G401 (cell line): ENCODE measurements at places on chromosomes 3 and 15.

DNA sequence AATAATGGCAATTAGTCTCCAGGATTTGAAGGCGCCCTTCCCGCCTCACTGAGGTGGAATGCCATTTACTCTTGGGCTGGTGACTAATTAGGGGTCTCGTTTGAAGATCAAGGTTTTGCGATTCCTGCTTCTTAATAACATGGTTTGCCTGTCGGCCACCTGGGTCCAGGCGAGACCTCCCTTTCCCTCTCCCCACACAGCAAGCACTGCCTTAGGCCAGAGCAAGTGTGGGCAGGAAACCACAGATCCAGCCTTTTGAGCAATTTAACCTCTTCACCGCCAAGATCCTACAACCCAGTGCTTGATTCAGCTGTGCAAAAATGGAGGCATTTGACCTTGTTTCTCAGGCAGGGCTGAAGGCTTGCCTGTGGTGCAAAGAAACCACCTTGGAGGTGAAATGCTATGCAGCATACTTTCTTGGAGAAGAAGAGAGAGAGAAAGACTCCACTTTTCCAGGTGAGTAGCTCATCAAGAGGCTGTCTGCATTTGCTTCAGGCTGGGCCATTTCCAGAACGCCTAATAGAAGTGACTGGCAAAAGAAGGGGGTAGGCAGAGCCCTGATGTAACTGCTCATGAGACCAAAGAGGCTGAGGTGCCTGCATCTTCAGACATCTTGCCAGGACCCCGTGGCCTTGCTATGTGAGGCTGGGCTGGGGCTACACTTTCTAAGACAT lies 34.1 kb upstream of the WNT5A start:
- DNase-seq = no peak

- no peak for DNase-seq
These were observed 194.5 kb downstream of the CPNE4 start for GRCh38 chr3:131840156-131840797.

GRCh38 chr15:67093504-67093862 lies 28.1 kb downstream of the SMAD3 start:
- DNase-seq = no peak

GRCh38 chr3:142615171-142615570 lies 19.0 kb downstream of the PLS1 start:
- DNase-seq = no peak

DNA sequence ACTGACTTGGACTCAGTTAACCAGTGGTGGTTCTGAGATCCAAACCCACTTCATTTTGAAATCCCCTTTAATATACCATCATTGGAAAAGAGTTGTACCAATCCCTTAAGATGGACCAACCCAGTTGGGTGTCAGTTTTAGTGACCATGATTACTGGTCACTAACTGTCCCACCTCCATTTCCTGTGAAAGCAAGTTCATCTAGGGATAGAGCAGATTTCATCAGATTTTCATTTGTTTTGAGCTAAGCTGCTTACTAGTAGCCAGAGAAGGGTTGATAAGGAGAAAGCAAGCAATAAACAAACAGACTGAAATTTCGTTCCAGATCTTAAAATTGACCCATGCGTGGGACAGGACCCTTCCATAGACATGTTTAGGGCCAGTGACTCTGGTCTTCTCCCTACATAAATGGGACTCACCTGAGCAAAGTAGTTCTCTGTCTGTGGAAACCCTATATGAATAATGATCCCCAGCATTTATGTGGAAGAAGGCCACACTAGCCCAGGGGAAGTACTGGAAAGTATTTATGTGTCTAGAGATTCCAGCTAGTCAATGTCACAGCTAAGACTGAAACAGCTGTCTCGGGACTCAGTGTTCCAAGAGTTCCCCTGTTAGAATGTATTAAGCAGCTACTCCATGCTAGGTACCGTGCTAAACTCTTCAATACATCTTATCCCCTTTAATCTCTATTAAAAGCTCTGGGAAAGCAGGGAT lies 196.0 kb upstream of the BCL6 start:
- DNase-seq = no peak

DNA sequence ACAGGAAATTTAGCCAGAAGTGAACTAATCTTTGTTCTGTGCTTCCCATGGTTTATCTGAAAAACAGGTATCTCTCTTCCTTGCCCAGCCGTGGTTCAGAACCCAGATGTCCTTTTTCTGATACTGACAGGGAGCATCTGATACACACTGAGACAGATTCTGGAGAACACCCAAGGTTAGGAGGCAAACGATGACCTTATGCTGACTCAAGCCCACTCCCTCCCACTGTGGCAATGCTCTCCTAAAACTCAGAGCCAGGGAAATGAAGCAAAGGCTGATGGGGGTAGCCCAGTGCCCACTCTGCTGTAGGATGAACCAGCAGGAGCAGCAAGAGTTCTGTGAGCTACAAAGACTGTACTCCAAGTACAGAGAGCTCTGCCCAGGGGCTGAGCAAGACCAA lies 225.1 kb downstream of the NTRK3 start:
- no peak for DNase-seq
